ENCODE measurements at places on chromosomes 7 and 10.
A peak's percentile ranks its signal among the peaks of the same experiment; 100 is the strongest.

- DNase-seq, result no peak
Observed at GRCh38 chr7:26332698-26333097, 41.0 kb downstream of the SNX10 start.

DNA sequence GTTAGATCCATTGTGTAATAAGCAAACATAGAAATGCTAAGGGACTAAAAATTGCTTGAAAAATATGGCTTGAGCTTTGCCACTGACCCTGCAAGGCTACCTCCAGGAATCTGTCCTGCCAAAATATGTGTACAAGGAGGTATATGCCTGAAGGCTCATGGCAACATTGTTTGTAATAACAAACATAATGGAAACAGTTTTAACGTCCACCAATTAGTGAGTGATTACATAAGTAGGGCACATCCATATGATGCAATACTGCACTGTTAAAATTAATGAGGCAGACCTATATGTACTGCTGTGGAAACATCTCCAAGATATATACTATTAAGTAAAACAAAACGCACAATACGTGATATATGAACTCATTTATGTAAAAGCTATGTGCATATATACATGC is 13.1 kb upstream of the GOT1 start:
- no peak for DNase-seq

DNA sequence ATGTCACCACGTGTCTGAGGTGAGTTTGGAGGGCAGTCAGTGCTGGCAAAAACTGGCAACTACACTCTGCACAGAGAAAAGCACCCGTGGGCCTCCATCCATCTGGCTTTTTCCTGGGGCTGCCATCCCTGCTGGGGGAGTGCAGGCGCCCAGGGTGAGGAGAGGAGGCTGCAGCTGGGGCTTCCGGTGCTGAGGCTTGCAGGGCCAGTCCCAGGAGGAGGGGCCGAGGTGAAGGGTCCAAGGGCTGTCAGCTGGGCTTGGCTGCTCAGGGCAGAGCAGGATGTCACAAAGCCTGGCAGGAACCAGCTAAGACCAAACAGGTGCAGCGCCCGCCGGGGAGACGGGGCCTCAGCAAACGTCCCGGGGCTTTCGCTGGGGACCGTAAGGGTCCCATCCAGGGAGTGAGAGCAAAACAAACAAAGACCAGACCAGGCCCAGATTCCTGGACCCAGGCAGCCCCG is 77.2 kb downstream of the CFAP46 start:
- DNase-seq, result no peak

- DNase-seq, result no peak
Observed at GRCh38 chr10:58833771-58834561, 321.3 kb downstream of the BICC1 start.

- DNase-seq, result no peak
Observed at GRCh38 chr10:59903871-59904270, 2.5 kb downstream of the CCDC6 start.

DNA sequence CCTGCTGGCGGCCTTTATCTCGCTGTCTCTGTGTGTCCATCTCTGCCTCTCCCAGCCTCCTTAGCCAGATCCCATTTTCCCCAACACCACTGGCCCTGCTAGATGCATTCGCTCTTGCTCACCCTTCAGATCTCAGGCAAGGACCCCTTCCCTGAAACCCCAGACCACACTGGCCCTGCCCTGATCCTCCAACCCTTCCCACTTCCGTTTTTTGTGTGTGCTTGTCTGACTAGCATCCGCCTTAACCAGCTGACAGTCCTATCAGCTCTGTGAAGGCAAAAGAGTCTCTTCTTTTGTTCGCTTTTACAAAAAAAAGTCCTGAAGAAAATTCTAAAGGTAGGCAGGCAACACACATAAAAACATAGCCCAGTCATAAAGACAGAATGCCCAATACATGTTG is 28.7 kb downstream of the CHST15 start:
- peak; percentile 37 for DNase-seq

- DNase-seq, result no peak
Observed at GRCh38 chr10:3533296-3533695, 251.7 kb downstream of the KLF6 start.

GRCh38 chr7:128783143-128783861 is 7.7 kb upstream of the OPN1SW start:
- peak; percentile 86 for DNase-seq

DNA sequence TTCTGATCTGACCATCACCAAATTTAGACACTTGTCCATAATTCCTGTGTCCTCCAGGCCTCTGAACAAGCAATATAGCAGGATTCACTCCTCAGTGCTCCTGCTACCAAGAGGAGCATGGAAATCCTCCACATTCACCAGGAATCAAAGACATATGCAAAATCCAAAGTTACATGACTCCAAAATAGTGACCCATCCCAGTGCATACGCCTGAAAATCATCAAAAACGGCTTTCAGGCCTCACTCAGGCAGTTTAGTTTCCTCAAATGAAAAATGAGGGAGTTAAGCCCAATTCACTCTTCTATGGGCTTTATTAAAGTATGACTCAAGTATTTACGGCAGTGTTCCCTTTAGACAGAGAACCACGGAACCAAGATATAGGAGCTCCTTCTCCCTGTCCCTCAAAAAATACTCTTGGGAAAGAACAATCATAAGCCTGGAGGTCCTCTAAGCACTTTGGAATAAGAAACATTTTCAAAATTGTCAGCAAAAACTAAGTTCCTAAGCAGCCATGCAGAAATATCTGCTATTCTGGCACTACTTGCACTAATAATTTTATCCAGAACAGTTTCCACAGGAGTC is 240.7 kb downstream of the PARD3 start:
- no peak for DNase-seq

DNA sequence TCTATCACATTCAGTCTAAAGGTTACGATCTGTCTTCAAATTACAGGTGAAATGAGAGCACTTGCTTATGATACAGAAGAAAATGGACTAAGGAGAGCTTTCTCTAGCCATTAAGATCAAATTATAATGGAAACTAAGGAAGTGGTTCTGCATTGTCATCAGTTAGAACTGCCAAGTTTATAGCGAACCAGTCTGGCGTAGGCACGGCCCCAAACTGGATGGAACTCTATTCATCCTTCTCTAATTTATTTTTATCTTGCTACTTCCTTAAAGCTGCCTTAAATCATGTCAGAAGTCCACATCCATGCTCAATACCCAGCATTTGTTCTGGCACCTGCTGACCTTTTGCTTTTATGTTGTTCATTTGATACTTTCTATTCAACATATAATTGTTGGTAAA is 63.7 kb upstream of the APBB1IP start:
- DNase-seq, result no peak

GRCh38 chr10:91206837-91207474 is 13.5 kb upstream of the PCGF5 start:
- DNase-seq, result no peak

DNA sequence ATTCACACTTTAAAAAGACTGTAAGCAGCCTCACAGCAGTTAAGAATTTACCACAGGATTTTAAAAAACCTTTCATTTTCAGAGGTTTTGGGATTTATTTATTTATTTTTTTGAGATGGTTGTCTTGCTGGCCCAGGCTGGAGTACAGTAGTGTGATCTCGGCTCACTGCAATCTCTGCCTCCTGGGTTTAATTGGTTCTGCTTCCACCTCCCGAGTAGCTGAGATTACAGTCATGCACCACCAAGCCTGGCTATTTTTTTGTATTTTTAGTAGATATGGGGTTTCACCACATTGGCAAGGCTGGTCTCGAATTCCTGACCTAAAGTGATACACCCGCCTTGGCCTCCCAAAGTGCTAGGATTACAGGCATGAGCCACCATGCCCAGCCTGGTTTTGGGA is 19.1 kb downstream of the MINDY4 start:
- DNase-seq, result no peak

GRCh38 chr10:97006364-97006763 is 174.3 kb downstream of the LCOR start:
- DNase-seq, result no peak

GRCh38 chr7:51629206-51629605 is 312.6 kb upstream of the COBL start:
- no peak for DNase-seq

DNA sequence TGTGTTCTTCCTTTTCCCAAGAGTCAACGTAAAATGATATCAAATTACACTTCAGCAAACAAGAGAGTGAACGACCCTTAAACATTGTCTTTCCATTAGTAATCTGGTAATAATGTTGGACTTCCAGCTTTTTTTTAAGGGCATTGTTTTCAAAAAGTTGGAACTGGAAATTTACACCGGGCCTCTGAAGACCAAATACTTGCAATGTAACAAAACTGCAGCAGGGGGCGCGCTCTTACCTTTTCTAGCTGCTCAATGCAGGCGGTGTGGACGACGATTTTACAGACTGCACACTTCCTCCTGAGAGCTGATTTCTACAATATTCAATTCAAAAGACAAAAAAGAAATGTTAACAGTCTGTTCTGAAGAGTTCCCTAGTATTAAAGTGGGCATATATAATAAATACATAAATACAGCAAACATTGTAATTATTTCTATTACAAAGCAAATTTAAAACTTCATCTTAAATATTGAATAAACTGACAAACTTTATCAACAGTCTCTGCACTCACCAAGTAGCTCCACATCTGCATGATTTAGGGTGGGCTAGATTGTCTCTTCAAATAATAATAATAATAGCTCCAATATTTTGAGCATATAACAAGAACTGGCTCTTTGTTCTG is 190.4 kb downstream of the DGKI start:
- DNase-seq, result peak; percentile 71

GRCh38 chr10:480498-480927 is 209.0 kb downstream of the DIP2C start:
- DNase-seq, result no peak

- peak; percentile 6 for DNase-seq
Observed at GRCh38 chr7:27606270-27607209, 56.1 kb downstream of the HIBADH start.

- peak; percentile 25 for DNase-seq
Observed at GRCh38 chr7:106448992-106449859, 164.4 kb upstream of the NAMPT start.

DNA sequence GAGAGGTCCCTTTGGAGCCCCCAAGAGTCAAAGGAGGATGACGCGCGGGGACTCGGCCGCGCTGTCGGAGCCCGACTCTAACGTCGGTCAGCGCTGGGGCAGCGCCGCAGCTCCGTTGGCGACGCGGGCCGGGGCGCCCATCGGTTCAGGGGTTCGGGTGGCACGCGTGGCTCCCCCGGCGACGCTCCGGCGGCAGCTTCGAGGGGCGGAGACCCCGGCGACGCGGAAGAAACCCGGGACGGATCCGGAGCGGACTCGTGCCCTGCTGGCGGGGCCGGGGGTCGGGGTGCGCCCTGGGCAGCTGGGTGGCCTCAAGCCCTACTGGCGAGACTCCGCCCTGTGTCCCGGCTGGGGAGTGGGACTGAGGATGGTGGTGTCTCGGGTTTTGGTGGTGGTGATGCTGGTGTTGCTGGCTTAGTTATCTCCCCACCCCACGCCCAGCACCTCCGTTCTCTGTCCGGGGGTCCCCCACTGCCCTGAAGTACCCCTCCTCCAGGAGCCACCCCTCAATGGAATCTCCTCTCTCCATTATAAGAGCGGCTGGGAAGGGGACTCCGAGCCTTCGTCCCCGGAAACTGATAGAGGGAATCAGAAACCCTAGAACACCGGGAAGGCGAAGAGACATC is at the start of gene NAT16:
Gene NAT16 (minus strand): TSS at position 164 of the 626 bp plus-strand sequence. CDS start 5,486 bp downstream, outside the sequence.
- no peak for DNase-seq

DNA sequence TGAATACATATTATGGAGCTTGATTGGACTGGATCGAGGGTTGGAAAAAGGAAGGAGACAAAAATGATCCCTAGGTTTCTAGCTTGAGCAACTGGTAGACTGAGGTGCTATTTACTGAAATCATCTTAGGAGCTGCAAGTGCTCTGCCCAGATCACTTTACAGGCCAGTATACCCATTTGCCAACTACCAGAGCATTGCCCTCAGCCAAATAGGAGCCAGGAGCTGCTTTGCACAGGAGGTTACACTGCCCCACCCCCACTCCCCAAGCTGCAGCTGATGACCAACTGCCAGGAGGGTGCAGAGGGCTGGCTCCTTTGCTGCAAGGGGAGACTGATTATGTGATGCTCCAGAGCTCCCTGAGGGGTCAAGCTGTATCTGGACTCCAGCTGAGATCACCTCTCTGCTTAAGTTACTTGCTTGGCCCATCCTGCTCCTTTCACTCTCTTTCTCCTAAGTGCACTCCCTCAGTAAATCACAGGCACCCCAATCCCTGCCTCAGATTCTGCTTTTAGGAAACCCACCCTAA is 275.4 kb downstream of the ZEB1 start:
- DNase-seq, result no peak

DNA sequence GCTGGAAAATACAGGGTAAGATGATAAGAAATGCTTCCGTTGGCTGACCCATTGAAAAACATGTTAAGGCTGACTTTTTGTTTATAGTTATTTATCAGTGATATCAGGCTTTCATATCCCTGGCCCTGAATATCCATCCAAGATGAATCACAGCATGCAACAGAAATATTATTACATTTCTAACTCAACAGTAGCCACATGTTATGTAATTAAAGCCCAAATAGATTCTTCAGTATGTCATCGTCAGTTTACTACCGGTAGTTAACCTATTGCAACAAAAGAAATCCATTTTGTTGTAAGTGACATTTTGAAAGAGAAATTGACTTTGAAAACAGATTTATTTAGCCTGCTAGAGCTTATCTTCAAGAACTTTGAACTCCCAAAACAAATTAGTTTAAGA is 354.1 kb upstream of the CELF2 start:
- DNase-seq, result no peak

GRCh38 chr7:94943134-94943533 is 35.7 kb downstream of the PPP1R9A start:
- no peak for DNase-seq

DNA sequence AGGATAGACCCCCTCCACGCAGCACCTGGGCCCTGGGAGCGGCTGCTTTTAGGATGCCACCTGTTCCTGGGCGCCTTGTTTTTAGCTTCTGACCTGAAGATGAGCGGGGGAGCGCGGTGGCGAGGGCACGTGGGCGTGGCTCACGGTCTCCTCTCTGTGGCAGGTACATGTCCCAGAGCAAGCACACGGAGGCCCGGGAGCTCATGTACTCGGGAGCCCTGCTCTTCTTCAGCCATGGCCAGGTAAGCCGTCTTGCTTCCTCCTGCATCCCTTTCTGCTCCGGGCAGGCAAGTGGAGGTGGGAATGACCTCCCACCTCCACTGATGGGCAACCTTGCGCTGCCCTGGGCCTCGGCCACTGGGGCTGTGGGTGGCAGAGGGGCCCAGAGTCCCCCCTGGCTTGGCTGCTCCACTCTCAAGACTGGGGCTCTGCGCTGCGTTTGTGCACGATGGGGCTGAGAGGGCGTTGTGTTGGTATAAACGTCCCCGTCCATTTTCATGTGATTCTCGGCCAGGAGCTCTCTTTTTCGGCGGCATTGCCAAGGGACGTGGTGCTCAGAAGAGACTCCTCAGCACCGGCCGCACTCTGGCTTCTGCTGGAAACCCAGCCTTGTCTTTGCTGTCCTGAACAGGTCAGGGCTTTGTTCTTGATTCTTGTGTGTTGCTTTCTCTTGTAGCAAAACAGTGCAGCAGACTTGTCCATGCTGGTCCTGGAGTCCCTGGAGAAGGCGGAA is 9.7 kb downstream of the GET4 start:
- DNase-seq, result no peak
